Spleen (tissue), 13 donors: ENCODE measurements at places on chromosomes 1 and 21. TPM values are rescaled to one million over a fixed set of nuclear protein-coding genes. Genes with fewer than 3 reads are reported as not detected.

The THEM5 gene
- not detected for total RNA-seq

The OR2AK2 gene
- total RNA-seq, result 0.85 TPM

The MAP7D1 gene
- 96.9 TPM for total RNA-seq

The PTGER3 gene
- total RNA-seq, result 0.17 TPM

- no peak for DNase-seq
Measured at GRCh38 chr1:56298866-56299265, 280.5 kb downstream of the PLPP3 start.
